ENCODE measurements at places on chromosomes 11 and 22. TPM values are rescaled to one million over a fixed set of nuclear protein-coding genes. Genes with fewer than 3 reads are reported as not detected.

LRFN4 gene
- 8.6 TPM for total RNA-seq

DNA sequence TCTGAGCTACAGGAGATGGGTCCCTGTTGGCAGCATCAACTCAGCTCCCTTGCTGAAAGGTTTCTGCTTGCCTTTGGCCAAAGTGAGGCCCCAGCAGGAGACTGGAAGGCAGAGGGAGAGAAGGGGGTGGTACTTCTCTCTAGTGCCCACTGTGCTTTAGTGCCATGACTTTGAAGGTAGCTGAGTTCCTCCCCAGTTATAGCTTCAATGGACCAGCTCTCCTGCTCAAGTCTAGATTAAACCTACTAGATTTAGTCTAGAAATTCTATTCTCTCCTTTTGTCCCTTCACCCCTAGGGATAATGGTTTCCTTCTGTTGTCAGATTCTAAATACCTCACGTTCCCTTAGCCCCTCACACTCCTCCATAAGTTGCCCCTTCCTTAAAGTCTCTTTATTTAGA is 119.2 kb downstream of the TIMP3 start:
- no peak for ATAC-seq

GRCh38 chr22:43467216-43467940 is 55.6 kb downstream of the MPPED1 start:
- ATAC-seq = no peak

DNA sequence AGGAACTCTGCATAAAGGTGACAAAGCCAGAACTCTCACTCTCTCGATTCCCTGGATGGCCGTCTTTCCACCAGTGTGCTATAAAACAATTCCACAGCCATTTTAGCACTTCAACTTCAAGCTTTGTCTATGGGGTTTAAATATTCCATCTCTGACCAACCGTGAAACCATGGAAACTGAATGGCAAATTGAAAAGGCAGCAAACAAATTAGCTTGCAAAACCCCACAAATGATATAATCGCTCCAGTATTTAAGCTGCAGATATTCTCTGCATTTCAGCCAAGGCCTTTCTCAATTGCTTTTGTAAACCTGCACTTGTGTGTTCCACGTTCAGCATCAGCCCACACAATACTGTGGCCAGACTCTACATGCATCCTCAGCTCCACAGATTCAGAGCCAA is 131.7 kb upstream of the ISX start:
- no peak for ATAC-seq

FOSL1 gene
- total RNA-seq = 28.9 TPM
